ENCODE measurements at places on chromosomes 13 and 19. TPM values are rescaled to one million over a fixed set of nuclear protein-coding genes. Genes with fewer than 3 reads are reported as not detected.

TGFB1 gene
- 22.9 TPM for total RNA-seq

PEG3 gene
- 1.5 TPM for total RNA-seq

PRR20D gene
- not detected for total RNA-seq

SACS gene
- 29.0 TPM for total RNA-seq

Measured in M059J (cell line).